ENCODE measurements at places on chromosomes 16 and 17.

DNA sequence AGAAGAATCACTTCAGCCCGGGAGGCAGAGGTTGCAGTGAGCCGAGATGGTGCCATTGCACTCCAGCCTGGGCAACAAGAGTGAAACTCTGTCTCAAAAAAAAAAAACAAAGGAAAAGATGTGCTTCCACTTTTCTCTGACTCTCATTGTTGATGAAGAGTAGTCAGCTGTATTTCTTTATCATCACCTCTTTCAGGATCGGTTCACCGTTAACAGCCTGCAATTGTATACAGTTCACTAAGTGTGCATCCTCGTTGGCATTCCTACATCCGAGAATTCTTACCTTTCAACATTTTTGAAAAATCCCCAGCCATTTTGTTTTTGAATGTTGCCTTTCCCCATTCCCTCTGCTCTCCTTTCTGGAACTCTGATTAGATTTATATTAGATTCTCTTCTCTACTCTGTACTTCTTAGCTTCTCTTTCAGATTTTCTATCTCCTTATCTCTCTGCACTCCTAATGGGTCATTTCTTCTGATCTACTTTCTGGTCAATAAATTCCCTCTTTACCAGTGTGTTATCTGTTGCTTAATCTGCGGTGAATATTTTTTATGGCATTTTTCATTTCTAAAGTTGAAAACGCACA is 26.9 kb upstream of the ZC3H18 start:
- DNase-seq, result no peak

- no peak for DNase-seq
Observed at GRCh38 chr16:84788920-84789391, 30.8 kb upstream of the CRISPLD2 start.

DNA sequence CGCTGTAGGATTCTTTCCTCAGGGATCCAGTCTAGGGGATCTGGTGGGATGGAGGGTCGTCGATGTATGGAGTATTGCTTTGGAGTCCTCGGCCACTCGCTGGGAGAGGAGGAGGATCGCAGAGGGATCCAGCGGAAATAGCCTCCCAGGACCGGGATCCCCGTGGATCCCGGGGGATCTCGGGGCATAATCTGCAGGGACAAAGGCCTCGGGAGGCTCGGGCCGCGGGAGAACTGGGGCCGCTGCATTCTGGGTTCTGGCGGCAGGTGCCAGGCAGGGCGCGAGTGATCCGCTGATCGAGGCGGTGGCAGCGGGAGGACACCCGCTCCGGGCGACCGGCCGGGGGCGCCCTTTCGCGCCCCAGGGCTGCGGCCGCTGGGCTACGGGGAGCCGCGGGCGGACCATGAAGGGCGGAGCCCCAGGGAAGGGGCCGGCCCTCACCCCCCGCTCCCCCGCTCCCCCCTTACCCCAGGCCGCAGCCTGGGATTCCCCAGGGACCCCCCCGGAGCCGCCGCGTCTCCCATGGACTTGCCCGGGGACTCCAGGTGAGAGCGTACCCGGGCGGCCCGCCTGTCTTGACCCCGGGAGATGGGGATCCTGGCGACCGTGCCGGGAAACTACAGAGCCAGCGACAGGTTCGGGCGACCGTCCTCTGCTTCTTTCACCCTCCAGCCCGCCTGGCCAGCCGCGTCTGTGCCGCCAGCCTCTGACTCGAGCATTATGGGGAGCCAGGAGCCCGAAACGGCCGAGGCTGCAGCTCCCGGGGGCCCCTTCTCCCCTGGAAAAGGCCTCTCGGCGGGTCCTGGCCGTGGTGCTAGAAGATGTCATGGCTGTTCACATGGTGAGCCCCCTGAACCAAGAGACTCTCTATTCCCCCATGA is 604 bp downstream of the PRR14 start:
- DNase-seq, result peak; percentile 68

GRCh38 chr17:50060951-50061712 is 5.2 kb downstream of the ITGA3 start:
- DNase-seq, result no peak

DNA sequence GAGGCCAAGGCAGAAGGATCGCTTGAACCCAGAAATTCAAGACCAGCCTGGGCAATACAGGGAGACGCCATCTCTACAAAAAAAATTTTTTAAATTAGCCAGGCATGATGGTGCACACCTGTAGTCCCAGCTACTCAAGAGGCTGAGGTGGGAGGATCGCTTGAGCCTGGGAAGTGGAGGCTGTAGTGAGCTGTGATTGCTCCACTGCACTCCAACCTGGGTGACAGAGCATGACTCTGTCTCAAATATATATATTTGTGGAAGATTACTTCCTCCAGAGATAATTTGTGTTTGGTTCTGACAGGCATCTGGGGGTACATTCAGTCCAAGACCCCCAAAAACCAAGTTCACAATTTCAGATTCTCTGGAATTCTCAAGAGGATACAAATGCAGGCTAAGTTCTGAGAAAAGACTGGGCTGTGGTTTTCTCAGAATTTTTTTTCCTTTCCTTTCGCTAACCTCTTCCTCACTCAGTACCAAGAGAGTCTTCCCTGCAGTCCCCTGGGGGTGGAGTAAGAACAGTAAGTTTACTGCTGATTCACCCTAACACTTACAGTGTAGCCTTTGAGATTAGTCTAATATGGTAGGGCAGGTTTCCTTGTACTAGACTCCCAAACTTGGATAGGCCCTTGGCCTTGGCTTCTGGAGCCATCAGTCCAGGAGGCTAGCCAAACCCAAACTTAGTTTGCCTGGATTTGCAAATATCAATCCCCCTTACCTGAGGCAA is 15.1 kb downstream of the GSDMB start:
- DNase-seq, result no peak

- no peak for DNase-seq
Observed at GRCh38 chr17:10633738-10634379, 23.2 kb downstream of the MYH3 start.

GRCh38 chr17:42779936-42780850 is at the start of gene WNK4:
WNK4 (plus strand) TSS chr17:42780610; CDS start chr17:42780699, 89 bp downstream.
- peak; percentile 43 for DNase-seq

DNA sequence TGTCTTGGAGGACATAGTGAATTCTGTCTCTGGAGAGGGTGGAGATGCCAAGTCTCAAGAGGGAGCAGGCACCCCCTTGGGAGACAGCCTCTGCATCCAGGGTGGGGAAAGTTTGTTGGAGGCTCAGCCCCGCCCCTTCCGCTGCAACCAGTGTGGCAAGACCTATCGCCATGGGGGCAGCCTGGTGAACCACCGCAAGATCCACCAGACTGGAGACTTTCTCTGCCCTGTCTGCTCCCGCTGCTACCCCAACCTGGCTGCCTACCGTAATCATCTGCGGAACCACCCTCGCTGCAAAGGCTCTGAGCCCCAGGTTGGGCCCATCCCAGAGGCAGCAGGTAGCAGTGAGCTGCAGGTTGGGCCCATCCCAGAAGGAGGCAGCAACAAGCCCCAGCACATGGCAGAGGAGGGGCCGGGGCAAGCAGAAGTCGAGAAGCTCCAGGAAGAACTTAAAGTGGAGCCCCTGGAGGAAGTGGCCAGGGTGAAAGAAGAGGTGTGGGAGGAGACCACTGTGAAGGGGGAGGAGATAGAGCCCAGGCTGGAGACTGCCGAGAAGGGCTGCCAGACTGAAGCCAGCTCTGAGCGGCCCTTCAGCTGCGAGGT is 5.2 kb downstream of the ZNF646 start:
- no peak for DNase-seq

GRCh38 chr17:75288770-75289114 is 491 bp downstream of the SLC25A19 start:
- peak; percentile 80 for DNase-seq

GRCh38 chr17:61345061-61345460 is 54.6 kb upstream of the TBX2 start:
- DNase-seq, result no peak

- no peak for DNase-seq
Observed at GRCh38 chr16:86653285-86654006, 75.1 kb downstream of the FOXL1 start.

DNA sequence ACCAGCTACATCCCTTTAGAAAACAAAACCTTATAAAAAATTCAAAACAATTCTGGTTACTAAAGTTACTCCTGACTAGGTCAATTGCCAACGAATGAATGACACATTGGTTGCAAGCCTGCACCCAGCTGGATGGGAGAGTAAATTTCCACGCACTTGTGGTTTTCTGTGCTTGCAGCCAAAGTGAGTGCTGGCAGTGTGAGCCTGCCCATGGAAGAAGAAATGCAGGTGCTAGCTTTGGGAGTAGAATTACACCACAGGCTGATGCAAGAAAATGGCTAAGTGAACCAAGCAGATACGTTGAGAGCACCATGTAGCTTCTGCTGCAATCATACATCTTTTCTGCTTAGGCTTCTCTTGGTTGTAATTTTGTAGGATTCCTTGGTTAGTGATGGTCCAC is 74.6 kb downstream of the SYCE1L start:
- no peak for DNase-seq

DNA sequence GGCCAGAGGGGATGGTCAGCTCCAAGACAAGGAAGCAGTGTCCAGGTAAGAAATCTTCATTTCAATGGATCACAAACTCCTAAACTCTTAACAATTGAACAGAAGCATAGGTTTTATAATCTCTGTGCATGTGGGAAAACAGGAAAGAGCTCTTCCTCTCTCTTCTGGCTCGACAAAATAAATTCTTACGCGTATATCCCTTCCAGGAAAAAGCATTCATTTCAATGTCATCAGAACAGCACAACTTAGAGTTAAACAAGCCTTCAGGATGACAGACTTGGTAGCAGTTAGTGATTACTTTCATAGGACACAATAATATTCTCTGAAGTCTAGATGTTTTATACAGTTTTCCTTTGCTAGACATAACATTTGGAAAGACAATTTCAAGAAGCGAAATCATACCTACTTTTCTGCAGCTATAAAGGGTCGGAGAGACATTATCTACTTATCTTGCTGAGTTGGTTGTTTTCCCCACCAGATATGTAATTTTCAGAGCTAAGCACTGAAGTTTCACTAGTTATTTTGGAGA is 19.3 kb upstream of the SLC35G3 start:
- DNase-seq, result no peak

DNA sequence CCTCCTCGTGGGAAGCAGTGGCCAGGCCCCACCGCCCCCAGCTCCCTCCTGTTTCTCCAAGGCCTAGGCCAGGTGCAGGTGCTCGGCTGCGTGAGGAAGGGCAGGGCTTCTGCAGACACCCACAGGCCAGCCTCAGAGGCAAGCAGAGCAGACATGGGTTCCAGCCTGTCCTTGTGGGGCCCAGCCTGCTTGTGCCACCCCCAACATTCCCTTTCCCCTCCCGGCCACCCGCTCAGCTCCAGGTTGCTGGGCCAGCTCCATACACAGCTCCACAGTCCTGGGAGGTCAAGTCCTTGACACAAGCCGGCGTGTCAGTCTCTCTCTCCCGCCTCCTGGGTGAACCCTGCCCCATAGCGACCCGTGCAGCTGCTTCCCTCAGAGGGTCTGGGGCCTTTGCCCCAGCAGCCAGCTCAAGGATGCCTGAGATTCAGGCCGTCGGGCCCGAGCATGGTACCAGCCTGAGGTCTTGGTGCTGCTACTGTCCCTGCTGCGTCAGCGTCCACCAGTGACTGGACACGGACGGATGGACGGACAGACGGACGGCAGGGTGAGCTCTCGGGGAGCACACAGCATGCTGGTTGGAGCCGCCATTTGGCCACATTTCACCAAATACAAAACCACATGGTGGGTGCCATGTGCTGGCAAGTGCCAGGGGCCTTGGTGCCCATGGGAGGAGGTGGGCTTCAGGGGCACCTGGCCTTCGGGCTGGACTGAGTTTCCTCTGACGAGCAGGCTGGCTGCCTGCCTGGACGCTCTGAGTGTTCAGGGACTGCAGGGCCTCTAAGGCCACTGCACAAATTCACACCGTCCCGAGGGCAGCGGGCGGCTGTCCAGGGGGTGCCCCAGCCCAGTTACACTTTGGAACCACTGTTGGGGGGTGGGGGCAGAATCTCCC is 8.0 kb downstream of the SECTM1 start:
- no peak for DNase-seq

DNA sequence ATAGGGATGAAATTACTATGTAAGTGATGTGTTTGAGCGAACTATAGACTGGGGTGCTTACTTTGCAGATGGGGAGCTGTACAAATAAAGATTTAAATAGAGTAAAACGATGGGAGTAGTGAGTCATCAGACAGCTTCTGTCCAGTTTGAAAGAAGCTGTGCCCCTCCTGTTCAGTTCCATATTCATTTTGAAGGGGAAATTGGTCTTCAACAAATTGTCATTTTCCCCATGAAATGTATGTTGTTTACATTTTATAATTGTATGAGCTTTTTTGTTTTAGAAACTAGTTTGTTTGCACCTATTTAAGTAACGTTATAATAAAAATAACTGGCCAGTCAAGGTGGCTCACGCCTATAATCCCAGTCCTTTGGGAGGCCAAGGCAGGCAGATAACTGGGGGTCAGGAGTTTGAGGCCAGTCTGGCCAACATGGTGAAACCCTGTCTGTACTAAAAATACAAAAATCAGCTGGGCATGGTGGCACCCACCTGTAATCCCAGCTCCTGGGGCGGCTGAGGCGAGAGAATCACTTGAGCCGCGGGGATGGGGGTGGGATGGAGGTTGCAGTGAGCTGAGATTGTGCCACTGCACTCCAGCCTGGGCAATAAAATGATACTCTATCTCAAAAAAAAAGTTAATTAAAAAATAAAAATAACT is 20.2 kb downstream of the SEC14L1 start:
- peak; percentile 93 for DNase-seq
